ENCODE measurements at places on chromosomes 3 and 15. TPM values are rescaled to one million over a fixed set of nuclear protein-coding genes. Genes with fewer than 3 reads are reported as not detected.

PFKFB4 gene
- total RNA-seq, result 19.5 TPM

MITF gene
- 6.3 TPM for total RNA-seq

THPO gene
- total RNA-seq, result not detected

CPLX3 gene
- not detected for total RNA-seq

SHF gene
- total RNA-seq, result 0.96 TPM

BTLA gene
- not detected for total RNA-seq

SLC51B gene
- total RNA-seq, result not detected

MESP2 gene
- total RNA-seq, result 0.62 TPM

EBLN2 gene
- total RNA-seq, result 0.54 TPM

XCR1 gene
- total RNA-seq, result not detected

EPB42 gene
- not detected for total RNA-seq

CLSTN2 gene
- 7.6 TPM for total RNA-seq

GABRG3 gene
- not detected for total RNA-seq

Measured in M059J (cell line).